CD4-positive, alpha-beta T cell treated with Interleukin-15 for 4 hours (primary cell): ENCODE measurements at places on chromosomes 7 and 10.

GRCh38 chr7:31550432-31550831, 36.5 kb downstream of the ITPRID1 start:
- no peak for DNase-seq

DNA sequence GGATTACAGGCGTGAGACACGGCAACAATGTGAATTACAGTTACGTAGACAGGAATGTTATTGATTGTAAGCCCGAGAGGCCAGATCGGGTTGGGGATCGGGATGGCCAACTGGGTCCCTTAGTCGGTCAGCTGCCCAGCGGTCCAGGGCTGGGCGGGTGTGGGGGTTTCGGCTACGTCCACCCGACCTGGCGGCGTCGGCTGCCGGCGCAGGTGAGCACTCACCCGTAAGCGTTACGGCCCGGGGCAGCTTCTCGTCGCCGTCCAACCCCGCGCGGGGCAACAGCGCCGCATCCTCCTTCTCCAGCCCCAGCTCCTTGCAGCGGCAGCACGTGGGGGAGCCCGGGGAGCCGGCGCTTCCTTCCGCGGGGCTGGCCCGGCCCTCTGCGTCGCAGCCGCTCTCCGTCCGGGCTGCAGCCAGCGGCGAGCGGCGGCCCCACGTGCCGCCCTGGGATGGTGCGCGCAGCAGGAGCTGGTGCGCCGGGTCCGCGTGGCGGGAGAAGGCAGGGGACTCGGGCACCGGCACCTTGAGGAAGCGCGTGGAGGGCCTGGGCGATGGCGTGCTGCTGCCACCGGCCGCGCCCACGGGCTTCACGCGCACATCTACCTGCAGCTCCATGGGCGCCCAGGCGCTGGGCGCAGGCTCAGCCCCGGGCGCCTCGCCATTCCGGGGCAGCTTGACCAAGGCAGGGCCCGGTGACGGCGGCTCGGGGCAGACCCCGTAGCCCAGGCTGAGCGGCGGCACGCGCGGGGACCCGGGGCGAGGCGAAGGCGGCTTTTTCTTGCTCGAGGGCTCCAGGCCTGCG, 609 bp downstream of the KLRG2 start:
- no peak for DNase-seq

GRCh38 chr7:25662841-25663800, 434.8 kb upstream of the NPVF start:
- DNase-seq = no peak

DNA sequence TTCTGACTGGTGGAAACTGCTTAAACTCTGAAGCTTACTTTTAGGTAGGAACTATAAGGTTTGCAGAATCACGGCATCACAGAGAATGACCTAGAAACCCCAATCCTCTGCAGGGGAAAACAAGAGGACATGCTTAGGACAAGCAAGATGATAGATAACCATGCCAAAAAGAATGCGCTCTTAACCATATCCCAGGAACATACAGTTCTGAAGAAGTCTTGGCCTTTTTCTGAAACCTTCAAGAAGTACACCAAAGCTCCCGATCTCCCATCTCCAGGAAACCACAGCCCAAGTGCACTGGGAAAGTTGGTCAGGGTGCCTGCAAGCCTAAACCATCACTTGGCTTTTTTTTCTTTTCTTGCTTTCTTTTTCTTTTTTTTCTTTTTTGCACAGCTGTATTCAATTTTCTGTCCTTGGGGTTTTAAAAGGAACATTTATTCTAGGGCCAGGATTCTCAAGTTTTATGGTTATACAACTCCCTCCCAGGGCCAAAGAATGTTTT, 12.2 kb upstream of the SVIL start:
- DNase-seq = no peak
